Stimulated activated CD8-positive, alpha-beta memory T cell treated with anti-CD3 and anti-CD28 coated beads, Interleukin-2, amount 100 ng/mL, for 48 hours (primary cell): ENCODE measurements at places on chromosomes 7 and 10.
A peak's percentile ranks its signal among the peaks of the same experiment; 100 is the strongest.

DNA sequence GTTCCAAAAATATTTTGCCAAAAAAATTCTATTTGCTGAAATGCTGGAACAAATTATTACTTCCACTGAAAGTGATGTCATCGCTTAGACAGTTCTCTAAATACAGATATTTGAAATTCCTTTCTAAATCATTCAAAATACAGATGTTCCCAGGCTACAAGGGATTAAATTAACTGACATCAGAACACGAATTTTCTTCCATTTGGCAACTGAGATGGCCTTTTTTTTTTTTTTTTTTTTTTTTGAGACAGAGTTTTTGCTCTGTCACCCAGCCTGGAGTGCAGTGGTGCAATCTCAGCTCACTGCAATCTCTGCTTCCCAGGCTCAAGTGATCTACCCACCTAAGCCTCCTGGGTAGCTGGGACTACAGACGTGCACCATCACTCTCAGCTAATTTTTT lies 57.0 kb downstream of the P4HA1 start:
- no peak for DNase-seq

DNA sequence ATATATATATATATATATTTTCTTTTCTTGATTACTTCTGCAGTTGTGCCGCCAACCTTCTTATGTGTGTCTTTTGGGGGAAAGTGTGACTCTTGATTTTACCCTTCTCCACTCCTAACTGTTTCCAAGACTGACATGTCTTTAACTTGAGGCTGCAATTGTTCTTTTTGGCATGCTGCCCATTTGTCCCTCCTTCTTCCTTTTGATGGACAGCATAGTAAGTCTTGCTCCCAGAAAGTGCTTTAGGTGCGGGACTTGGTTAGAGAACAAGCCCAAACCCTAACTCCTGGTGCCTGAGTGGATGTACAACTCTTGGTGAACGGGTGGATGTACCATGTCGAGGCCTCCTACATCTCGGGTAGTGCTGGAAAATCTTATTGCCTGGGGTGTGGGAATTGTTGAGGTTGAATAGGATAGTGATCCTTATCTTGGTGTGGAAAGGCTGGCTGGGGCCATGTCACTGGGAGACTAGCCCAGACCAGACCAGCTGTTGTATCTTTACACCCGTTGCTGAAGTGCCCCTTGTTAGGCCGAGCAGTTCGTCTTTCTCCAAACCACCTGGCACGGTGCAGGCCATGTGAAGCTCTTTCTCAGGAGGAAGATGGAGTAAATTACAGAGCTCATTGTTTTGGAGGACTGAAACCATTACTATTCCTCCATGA lies 16.3 kb downstream of the TCF7L2 start:
- DNase-seq, result no peak

DNA sequence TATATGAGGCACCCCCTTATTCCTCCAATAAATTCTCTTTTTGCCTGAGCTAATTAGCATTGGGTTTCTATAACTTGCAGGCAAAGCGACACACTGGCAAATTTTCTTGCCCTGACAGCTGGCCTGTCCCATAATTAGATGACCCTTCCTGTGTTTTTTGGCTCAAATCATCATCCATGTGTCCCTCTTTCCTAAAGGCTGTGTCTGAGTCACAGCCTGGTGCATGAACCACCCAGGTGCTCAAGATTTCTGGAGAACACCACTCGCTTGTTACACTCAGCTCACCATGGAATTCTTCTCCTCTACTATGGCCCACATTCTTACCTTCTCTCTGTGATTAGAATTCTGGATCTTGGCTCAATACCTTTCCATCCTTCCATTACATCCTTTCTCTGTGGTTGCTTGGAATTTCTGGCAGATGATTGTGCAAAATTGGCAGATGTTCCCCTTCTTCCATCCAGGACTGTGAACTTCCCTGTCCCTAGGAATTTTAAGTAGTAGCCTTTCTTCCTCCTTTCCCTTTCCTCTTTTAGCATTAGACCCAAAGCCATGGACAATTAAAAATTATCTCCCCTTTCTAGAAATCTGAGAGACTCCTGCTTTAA lies 116.0 kb upstream of the ANKRD1 start:
- no peak for DNase-seq

DNA sequence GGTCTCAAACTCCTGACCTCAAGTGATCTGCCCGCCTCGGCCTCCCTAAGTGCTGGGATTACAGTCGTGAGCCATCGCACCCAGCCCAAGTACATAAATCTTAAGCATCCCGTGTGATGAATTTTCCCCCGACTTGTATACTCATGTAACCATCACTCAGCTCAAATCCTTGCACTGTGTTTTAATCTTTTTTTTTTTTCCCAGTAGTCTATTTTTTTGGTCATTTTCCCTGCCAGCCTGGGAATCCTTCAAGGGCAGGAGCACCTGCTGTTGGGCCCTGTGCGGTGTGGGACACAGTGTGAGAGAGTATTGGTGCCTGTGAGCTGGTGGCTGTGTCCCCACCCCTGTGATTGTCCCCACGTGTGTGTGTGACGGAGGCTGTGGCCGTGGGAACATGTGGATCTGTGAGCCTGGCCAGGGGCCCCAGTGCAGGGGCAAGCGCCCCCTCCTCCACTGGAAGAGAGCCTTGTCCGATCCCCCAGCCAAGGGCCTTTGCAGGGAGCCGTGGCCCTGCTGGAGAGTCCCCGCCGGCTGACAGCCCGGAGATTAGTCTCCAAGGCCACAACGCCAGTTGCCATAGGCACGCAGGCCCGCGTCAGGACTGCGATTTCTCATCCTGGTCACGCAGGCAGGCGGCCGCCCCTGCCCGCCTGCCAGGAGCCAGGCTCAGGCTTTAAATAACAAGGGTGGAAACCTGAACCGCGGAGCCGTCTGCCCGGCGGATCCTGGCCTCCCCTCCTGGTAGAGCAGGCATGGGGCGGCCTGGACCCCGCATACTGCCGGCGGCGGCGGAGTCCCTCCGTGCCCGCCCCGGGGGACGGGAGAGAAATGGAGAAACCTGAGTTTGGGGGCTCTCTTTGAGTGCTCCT lies 26.5 kb downstream of the GTF2IRD1 start:
- no peak for DNase-seq

DNA sequence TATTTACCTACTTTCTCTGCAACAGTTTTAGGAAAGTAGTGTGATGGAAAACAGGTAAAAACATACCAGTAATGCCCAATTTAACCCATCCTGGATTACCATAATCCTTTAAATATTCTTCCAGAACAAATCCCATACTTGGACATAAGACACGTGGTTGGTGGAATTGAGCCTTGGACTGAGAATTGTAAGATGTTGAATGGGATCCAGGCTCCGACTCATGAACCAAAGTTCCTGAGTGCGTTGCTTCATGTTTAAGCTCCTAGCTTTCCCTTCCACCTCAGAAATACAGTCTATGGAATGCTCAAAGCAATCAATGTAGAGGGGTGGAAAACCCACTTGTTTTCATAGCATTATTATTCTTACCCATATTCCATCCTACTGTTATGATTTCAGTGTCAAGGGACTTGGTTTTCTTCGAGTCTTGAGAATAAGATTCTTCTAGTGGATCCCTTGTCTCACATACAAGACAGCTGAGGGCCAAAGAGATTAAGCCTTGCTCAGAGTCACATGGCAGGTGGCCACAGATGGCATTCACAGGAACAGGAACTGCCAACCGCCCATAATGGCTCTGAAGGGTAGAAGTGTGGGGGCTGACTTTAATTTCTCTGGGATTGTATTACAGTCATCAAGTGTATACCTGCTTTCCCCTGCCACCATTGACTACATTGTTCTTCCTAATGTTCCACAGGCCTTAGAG lies 171.2 kb downstream of the GFRA1 start:
- no peak for DNase-seq

DNA sequence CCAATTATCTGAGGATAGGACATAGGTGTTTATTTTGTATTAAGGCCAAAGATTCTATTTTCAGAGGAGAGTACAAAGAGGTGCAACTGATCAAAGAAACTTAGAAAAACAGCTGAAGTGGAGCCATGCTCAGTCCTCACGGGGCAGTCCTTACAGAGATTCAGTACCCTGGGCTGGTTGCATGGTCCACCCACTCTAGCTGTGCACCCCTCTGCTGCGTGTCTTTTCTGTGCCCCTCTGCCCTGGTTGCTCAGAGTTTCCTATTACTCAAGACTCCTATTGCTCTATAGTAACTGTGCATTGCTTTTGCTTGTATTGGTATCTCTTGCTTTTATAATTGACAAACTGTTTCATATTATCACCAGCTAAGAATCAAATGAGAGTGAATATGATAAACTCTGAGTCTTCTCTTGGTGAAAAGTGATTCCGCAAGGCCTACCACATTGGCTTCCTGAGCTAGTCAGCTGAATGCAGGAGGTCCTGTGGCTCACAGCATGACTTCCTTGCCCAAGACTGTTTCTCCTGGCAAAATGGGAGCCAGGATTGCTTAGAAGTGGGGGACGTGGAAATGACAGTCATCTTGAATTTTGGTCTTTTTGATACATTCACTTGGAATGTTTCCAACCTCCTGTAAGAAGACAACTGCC lies 137.0 kb downstream of the GLCCI1 start:
- DNase-seq, result no peak

DNA sequence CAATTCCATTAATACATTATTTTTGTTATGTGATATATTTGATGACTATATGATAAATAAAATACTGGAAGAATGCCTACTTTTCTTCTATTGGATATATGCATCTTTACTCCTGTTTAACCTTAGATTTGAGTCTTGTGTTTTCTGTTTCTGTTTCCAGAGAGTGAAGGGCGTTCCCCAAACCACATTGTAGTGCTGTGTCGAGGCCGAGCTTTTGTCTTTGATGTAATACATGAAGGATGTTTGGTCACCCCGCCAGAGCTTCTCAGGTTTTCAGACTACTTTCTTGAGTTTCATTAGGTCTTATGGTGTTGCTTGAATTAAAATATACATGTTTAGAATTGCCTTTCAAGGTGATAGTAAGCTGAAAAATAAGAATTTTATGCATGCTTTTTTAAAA lies 23.8 kb downstream of the CROT start:
- no peak for DNase-seq

- DNase-seq, result no peak
These were observed 155.8 kb upstream of the HABP2 start for GRCh38 chr10:113397047-113397446.

DNA sequence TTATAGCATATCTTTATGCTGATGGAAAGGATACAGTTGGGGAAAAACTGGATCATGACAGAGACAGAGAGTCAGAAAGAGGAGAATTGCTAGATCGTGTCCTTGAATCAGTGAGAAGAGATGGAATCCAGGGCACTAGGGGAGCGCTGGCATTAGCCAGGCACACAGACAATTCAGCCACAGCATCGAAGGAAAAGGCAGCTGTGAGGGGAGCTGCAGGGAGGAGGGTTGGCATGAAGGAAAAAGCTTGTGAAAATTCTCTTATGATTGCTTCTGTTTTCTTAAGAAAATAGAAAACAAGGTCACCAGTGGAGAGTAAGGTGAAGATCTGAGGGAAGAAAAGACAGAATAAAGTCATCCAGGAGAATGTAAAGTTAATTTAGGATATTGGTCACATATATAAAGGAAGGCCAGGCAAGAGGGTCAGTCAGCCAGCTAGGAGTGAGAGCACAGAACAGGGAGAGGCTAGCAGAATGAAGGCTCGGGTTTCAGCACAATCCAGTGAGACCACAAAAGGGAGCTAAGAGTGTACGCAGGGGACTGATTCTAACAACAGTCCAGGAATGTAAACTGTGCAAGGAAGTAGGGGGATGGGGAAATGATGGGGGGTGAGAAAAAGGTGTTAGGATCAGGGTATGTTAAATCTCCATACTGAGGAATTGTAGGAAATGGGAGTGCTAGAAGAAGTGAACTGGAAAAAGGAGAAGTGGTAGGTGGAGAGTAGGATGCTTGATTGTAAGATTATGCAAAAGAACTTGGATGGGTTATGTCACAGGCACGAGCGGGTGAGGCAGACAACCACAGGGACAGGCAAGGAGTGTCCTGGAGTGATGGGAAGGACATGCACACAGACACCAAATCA lies 112.0 kb downstream of the RNF32 start:
- DNase-seq, result no peak

- no peak for DNase-seq
These were observed 30.5 kb upstream of the ZCCHC24 start for GRCh38 chr10:79475877-79476276.

DNA sequence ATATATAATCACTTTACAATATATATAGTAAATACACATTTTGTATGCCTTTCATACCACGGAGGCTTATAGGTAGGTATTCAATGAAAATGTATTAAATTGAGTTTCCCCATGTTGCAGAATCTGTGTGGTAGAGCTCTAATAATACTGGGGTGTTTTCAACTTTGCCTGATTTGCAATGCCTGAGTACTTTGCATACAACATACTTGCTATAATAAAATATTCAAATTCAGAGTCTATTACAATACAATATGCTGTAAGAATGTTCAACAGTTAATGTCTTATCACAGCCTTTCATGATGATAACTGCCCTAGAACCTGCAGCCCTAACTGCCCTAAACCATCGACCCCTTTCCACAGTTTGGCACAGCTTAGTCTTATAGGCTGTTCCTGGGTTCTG lies 114.6 kb downstream of the DGKI start:
- no peak for DNase-seq

GRCh38 chr10:6200734-6201515 lies 1.8 kb upstream of the PFKFB3 start:
- DNase-seq, result peak; percentile 10

- no peak for DNase-seq
These were observed 103.5 kb downstream of the FAM53B start for GRCh38 chr10:124640538-124641231.

- DNase-seq, result no peak
These were observed 675.0 kb upstream of the ANKRD30A start for GRCh38 chr10:36450380-36450779.

DNA sequence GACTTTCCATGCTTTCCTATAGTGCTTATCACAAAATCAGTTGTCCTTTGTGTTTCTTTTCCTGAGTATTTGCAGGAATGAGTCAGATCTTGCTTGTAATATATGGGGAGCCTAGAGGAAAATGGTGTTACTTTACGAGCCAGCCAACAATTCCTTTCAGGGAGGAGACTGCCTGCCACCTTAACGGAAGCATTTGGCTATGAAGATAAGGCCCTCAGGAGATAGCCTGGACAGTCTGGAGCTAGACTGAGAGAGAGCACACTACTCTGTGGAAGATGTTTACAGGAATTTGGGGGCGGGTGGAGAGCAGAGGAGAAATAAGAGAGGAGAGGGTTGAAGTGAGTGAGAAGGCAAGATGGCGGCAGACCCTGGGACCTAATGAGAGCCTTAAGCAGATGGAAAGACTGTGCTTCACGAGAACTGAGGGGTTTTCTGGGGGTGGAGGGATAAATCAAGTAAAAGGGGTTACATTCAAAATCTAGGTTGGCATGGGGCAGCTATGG lies 126.3 kb downstream of the SNX10 start:
- DNase-seq, result no peak

- no peak for DNase-seq
These were observed 7.2 kb downstream of the EXOC6 start for GRCh38 chr10:92855560-92855959.

- no peak for DNase-seq
These were observed 219.4 kb downstream of the ANK3 start for GRCh38 chr10:60170250-60170649.

- DNase-seq, result no peak
These were observed 115.8 kb downstream of the SORBS1 start for GRCh38 chr10:95445223-95445836.

DNA sequence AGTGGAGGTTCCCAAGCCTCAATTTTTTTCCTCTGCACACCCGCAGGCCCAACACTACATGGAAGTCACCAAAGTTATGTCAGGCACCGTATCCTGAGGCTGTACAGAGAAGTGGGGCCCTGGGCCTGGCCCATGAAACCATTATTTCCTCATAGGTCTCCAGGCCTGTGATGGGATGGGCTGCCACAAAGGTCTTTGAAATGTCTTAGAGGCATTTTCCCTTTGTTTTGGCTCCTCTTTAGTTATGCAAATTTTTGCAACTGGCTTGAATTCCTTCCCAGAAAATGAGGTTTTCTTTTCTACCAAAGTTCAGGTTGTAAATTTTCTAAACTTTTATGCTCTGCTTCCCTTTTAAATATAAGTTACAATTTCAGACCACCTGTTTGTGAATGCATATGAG lies 365.2 kb downstream of the HGF start:
- DNase-seq, result no peak
